ENCODE measurements at places on chromosomes 1 and 21.
A peak's percentile ranks its signal among the peaks of the same experiment; 100 is the strongest.

- no peak for DNase-seq
These were observed 55.4 kb upstream of the CCDC190 start for GRCh38 chr1:162916407-162916806.

- DNase-seq, result no peak
These were observed 12.2 kb downstream of the ANXA9 start for GRCh38 chr1:150994248-150994647.

- DNase-seq, result no peak
These were observed 64.8 kb downstream of the MARK1 start for GRCh38 chr1:220592714-220593113.

DNA sequence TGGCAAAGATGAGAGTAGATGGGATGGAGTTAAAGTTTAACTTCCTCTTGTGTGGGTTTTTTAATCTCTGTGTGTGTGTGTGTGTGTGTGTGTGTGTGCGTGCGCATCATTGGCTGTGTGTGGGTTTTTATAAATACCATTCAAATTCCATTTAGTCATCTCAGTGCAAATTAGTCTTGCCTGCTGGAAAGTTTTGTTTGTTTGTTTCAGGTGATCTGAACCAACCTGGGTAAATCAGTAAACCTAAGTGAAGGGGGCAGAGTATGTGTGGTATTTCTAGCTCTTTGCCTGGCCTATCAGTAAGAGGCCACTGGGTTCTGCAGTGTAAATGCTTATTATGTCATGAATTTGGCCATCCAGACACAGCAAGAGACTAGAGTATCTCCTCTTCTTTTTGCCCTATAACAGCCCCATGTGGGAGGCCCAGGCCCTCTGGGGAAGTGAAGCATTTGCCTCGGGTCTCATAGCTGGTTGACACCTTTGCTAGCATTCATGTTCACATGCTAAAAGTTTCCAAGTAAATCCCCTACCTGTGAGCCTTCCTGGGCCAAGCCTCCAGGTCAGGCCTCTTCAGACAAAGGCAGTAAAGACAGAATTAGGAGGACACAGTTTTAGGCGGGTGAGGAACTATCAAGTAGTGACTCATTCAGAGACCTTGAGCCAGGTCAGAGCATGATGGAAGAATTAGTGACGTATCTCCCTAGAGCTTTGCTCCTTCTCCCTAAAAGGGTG is 14.7 kb downstream of the INTS3 start:
- DNase-seq, result peak; percentile 45

DNA sequence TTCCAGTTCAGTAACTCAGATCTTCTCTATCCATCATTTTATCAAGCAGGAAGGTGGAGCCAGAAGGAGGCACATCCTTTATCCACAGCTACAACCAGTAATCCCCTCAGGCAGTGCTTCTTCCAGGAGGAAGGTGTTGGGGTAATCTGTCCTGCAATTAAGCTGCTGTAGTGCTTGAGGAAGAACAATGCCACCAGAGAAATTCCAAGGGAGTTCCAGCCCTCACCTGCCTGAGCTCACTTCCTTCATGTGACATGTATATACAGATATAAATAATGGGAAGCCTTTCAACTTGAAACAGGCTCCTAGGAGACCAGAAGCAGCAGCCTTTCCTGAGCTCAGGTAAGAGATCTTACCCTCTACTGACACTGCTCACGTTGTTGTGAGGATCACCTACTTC is 2.2 kb upstream of the IL20 start:
- no peak for DNase-seq

DNA sequence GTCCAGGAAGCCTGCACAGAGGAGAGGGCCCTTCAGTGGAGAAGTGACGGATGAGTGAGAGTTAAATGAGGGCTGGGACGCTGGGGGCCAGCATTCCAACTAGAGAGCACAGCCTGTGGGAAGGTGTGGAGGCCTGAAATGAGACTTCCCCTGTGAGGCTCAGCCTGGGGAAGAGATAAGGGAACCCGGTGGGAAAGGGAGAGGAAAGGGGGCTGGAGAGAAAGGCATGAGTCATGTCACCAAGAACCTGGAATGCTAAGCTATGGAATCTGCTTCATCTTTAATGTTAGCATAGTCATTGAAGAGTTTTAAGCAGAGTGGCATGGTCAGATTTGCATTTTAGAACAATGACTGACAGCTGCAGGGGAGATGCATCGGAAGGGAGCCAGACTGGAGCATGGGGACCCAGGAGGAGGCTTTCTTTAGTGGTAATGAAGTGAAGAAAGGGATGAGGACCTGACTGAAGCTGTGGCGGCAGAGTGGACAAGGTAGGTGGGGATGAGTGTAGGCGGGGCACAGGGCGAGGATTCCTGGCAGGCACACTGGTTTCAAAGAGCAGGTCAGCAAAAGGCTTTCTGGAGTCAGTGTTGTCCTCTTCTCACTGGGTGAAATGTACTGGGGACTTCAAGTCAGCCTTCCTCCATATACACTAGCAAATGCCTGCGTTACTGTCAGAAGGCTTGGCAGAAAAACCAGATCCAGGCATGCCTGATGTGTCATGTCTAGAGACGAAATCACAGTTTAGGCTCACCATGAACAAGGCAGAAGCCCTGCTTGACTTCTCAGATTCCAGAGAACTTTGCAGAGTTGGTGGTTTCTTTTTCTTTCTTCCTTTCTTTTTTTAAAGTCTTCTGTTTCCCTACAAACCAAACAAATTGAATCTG is 8.0 kb downstream of the RGL1 start:
- no peak for DNase-seq

DNA sequence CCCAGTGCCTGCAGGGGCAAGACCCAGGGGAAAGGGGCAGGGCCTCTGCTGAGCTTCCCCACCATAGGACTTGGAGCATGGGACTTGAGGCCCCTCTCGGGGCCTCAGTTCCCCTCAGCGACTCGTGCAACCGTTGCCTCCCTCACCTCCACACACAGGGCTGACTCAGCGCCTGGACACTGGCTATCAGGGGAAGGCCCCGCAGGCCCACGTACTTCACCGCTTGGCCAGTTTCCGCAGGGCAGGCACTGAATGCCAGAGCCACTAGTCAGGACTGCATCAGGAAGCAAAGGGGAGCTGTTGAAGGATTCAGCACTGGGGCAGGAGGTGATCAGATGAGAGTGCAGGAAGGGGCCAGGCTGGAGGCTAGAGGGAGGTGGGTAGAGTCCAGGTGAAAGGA is 15.5 kb upstream of the FAM131C start:
- DNase-seq, result no peak

DNA sequence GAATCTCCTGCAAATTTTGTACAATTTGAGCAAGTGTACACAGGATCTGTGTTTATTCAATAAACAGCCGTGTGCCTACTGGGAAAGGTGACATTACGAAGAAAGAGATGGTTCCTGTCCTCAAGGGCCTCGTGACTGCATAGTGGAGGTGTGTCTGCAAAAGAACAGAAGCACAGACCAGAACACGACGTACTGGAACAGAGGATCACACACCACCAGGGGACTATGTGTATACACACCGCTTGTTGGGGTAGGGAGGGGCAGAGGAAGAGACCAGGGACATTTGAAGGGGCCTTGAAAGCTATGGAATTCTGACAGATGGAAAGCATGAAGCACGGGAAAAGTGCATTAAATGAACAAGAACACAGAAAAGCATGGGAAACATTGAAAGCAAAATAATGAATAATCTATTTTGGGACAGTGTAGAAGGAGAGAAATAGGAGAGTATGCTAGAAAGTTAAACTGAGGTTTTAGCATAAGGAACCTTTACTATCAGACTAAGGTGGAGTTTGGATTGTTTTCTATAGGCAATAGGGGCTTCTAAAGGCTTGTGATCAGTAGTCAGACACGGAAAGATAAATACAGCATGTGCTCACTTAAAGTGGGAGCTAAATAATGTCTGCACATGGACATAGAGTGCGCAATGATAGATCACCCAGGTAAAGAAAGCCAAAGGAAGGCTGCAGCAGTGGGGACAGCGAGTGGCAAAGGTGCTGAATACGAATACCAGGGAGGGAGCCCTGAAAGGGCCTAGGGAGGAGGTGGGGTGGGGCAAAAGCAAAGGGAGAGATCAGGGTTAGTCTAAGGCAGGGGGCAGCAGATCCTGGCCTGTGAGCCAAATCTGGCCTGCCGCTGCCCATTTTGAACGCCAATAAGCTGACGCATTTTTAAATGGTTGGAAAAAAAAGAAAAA is 11.0 kb downstream of the JAK1 start:
- DNase-seq, result no peak

- no peak for DNase-seq
These were observed 4.3 kb downstream of the INTS7 start for GRCh38 chr1:212030936-212031528.

GRCh38 chr1:156775799-156776198 is 8.5 kb downstream of the PRCC start:
- DNase-seq, result no peak

Data from germinal center (tissue), 1 donor.